ENCODE measurements at places on chromosomes 12 and 14.

- no peak for DNase-seq
Observed at GRCh38 chr12:108046650-108047049, 82.4 kb upstream of the WSCD2 start.

DNA sequence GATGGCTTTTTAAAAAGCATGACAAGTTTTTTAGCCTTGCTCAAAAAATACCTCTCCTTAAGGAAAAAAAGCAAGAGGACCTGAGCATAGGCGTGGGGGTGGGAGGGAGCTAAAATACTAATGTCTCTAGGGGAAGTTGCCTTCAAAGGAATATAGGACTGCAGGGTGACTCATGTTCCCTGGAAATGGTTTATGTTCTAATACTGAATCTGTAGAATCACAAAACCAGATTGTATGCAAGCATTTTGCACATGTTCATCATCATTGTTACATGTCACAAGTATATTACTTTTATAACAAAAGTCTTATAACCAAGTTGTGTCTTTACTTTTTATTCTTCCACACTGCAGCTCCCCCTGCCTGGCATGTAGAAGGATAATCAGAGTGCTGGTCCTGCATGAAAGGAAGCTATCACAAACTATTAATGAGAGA, 36.6 kb downstream of the GPR135 start:
- no peak for DNase-seq

- no peak for DNase-seq
Observed at GRCh38 chr12:94222351-94223084, 74.1 kb downstream of the PLXNC1 start.

- no peak for DNase-seq
Observed at GRCh38 chr12:27338473-27338872, 5.8 kb downstream of the BMAL2 start.

DNA sequence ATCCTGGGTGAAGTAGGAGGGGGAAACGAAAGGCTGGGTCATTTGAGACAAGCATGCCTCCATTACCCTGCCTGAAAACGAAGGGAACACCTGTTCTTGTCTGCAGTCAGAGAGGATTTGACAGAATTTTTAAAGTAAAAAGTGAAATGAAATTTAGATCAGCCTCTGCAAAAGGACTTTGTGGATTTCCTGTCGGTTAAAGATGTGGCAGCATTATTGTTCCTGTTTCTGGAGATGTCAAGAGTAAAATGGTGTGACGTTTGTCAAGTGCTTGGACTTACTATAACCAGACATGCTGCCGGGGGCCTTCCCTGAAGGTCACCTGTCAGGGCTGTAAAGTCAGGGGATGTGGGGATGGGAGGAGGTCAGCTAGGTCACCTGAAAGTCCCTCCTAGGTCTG, 32.0 kb downstream of the NRXN3 start:
- DNase-seq: no peak

- DNase-seq: no peak
Observed at GRCh38 chr12:47317175-47317915, 237.6 kb upstream of the AMIGO2 start.

GRCh38 chr12:116492703-116493324, 66.4 kb upstream of the MAP1LC3B2 start:
- no peak for DNase-seq

DNA sequence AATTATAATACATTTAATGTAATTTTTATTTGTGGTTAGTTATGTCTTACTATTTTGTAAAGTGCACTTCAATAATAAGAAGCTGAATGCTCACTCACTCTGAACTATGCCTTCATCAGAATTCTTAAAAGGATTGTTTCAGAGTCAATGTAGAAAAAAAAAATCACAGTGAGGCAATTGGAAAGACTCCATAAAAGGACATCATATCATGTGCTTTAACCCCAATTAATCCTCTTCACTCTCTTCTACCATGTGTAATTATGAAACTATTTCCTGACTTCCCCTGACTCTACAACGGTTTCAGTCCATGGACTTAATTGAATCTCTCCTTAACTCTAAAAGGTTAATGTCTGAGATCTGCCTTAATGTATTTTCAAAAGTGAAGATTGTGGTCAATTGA, 250.4 kb upstream of the ALG10 start:
- no peak for DNase-seq

- no peak for DNase-seq
Observed at GRCh38 chr12:54452628-54453027, 20.8 kb downstream of the GTSF1 start.

GRCh38 chr12:27513155-27513824, 10.7 kb upstream of the PPFIBP1 start:
- DNase-seq: no peak

- DNase-seq: no peak
Observed at GRCh38 chr12:65217086-65217485, 47.7 kb downstream of the LEMD3 start.

DNA sequence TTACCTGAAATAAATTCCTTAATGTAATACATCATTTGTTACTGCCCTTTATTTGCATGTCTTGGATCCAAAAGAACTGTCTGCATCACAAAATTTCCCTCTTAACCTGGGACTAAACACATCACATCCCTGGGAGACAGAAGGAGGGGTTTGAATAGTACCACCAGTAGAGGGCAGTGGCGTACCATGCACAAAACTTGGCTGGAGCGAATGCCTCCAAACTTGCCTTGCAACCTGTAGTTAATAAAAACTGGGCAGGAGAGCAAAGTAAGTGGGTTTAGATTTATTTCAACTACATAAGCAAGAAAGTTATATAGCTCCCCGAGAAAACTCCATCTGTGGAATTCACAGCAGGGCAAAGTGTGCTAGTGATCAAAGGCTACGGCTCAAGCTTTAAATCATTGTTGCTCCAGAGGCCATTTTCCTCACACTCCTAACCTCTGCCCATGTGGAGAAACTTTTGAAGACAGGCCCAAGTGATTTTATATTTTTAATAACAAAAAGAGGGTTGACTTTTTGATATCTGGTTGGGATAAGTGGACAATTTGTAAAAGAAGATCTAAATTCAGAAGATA, 1176.7 kb upstream of the SEL1L start:
- DNase-seq: no peak

DNA sequence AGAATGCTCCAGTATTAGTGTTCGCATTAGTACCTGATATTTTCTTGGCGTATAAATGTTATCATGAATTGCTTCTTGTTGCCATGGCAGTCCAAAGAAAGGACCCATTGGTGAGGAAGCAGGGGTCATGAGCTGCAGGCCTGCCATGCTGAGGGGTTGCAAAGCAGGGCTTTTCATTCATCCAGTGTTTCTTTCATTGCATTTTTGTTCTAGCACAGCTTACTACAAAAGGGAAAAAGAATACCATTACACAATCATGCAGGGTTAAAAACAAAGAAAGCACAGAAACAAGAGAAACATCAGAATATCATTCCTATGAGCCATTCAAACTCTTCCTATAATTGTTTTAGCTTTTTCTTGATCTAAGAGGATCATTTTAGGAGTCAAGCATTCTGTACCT, 24.0 kb downstream of the DICER1 start:
- DNase-seq: no peak

- DNase-seq: no peak
Observed at GRCh38 chr12:78040111-78040510, 209.4 kb downstream of the NAV3 start.

- no peak for DNase-seq
Observed at GRCh38 chr14:31268216-31268615, 60.6 kb upstream of the HECTD1 start.

- DNase-seq: no peak
Observed at GRCh38 chr12:120468325-120468820, 1.2 kb downstream of the SRSF9 start.

- no peak for DNase-seq
Observed at GRCh38 chr14:105091517-105092170, 26.4 kb upstream of the GPR132 start.

DNA sequence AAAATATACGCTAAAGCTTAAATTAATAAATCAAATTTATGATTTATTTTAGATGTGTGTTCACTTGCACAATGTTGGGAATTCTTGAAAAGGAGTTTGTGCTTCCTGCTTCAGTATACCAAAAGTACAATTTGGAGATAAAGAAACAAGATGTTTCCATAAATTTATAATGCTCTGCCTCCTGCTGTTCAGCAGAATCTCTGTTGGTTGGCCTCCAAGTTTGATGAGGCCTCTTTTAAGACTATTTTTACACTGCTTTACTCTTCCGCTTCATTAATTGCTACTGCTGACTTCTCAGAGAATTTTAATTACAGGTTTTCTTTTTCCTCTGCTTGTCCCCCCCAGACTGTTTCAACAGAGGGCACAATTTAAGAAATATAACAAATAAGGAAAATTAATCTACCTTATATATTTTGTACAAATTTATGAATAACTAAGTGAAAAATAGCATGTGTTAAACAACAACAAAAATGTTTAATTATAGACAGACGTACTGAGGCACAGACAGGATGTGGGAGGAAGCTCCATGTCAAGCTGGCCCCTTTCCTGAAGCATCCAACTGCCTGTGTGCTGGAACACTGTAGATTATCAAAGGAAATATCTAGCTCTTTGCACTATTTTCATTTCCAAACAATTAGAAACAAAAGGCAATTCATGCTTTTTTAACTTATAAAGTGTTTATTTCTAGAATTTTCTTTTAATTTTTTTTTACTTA, 83.9 kb downstream of the PIK3C2G start:
- DNase-seq: no peak

GRCh38 chr14:63428486-63428885, 109.8 kb upstream of the GPHB5 start:
- no peak for DNase-seq

DNA sequence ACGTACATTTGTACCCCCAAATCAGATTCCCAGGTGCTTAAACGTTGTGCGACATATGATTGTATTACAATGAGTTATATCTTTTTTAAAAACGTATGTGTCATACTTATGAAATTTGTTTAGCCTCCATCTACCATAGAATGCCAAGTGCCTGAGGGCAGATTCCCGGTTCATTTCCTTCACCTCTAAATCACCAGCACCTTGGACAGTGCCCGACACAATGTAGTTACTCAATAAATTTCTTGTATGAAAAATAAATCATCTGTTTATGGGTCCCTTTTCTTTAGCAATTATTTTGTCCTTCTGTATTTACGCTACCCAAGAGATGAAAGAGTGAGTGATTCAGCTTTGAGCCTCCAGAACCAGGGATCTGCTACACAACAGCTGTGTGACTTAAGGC, 157.4 kb downstream of the TBX5 start:
- DNase-seq: no peak

GRCh38 chr14:80381807-80382363, 170.6 kb upstream of the DIO2 start:
- no peak for DNase-seq

DNA sequence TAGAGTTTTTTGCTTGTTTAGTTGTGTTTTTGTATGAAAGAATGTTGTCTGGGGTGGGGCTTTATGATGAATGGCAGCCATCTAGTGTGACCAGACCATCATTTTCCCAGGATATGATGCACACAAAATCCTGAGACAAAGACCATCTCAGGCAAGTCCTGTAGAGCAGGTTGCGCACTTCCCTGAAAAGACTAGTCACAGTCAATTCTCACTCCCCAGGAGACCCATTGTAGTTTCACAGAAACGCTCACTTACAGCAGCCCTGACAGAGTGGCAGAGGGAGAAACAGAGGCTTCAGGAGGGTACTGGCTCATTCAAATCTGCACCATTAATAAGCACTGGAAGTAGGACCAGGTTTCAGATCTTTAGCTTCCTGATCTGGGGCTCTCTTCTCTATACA, 183.2 kb downstream of the TMEM117 start:
- no peak for DNase-seq
